HCT116 (cell line): ENCODE measurements at places on chromosomes 13 and 19.

DNA sequence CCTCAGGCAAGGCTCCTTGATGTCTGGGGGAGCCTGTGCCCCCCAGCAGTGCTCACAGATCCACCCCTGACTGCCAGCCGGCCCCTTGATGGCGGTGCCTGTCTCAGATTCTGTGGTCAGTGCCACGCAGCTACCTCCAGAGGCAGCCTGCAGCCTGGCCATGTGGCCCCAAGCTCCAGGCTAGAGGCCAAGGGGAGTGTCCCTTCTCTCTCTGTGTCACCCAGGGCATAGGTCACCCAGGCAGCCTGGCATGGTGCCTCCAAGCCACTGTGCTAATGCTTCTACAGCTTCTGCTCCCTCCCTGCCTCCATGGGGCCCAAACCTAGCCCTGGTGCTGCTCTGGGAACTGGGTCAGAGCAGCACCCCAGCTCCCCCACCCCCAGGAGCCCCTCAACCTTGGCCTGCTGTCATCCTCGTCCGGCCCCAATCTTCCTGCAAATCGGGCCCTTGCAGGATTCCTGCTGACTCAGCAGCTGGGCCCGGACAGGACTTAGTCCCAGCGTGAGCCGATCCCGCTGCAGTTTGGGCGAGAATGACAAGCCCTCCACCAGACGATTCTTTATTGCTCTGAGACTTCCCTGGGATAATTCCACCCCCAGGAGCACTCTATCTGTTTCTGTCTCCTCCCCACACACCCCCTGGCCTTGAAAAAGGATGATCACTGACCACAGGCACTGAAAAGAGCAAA, 2.8 kb upstream of the ARL11 start:
- DNase-seq: no peak

DNA sequence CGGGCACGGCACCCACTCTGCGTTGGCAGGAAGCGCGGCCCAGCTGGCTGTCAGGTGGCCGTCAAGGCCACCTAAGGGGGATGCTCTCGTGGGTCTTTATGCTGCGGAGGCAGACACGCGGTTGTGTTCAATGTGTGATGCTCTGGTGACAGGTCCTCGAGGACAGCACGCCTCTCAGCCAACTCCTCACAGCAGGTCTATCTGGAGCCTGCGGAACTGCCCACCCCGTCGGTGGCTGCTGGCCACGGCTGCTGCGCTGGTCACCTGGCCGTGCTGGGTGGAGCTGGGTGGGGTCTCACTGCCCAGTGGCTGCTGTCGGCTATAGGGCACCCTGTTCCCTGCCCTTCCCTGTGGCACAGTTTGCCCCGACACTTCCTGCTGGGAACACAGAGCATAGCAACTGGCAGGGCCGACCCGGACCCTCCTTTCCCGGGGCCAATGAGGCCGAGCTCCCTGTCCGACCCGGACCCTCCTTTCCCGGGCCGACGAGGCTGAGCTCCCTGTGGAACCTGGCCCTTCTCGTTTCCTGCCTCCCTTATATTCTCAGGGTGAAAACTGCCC, 14.3 kb upstream of the F7 start:
- no peak for DNase-seq

DNA sequence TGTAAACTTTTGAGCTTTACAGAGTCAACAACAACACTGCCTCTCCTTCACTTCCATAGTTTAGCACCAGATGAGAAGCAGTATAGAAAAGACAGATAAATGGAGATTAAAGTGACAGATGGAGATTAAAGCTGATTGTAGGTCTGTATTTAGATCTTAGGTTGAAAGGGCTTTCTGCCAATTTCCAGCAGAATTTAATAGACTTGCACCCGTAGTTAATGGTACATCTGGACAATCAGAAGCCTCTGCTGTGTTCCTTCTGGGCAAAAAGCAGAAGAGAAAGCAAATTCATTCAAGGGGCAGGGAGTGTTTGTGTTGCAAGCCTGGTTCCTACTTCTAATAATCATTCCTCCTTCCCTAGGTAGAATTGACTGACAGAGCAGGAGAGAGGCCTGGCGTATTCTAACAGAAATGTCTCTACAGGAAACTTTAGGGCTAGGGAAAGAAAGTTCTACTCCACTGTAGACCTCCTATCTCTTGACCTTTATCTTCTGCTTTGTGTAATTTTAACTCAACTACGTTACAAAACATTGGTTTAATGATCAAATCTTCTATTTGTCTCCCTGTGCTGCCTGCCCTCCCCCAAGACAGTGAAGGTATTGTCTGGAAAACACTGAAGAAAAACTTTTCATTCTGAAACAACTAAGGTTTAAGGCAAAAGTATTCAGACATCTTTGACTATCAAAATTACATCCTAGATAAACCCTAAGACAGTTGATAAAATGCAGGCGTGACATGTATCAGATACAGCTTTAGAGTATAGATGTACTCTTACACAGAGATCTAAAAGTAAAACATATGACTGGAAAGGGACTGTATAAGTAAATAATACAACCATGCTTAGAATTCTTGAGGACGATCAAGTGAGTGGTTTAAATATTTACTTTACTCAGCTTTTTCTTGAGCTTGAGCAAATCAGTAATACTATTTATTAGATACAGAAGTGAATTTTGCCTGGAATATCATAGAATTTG, 44.4 kb downstream of the GPC6 start:
- no peak for DNase-seq

- DNase-seq: no peak
These were observed 10.2 kb downstream of the PPP1R14A start for GRCh38 chr19:38245826-38246498.

GRCh38 chr19:29056535-29056934, 156.4 kb downstream of the UQCRFS1 start:
- DNase-seq: no peak

DNA sequence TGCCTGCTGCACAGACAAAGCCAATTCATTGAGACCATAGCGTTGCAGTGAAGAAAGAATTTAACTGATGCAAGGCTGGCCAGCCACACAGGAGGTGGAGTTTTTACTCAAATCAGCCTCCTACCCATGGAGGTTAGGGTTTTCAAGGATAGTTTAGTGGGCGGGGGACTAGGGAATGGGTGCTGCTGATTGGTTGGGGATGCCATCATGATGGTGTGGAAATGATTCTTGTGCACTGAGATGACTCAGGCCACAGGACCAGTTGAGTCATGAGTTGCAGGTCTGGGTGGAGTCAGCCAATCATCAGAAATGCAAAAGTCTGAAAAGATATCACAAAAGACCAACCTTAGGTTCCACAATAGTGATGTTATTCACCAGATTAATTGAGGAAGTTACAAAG, 359.6 kb downstream of the FOXO1 start:
- DNase-seq: no peak

DNA sequence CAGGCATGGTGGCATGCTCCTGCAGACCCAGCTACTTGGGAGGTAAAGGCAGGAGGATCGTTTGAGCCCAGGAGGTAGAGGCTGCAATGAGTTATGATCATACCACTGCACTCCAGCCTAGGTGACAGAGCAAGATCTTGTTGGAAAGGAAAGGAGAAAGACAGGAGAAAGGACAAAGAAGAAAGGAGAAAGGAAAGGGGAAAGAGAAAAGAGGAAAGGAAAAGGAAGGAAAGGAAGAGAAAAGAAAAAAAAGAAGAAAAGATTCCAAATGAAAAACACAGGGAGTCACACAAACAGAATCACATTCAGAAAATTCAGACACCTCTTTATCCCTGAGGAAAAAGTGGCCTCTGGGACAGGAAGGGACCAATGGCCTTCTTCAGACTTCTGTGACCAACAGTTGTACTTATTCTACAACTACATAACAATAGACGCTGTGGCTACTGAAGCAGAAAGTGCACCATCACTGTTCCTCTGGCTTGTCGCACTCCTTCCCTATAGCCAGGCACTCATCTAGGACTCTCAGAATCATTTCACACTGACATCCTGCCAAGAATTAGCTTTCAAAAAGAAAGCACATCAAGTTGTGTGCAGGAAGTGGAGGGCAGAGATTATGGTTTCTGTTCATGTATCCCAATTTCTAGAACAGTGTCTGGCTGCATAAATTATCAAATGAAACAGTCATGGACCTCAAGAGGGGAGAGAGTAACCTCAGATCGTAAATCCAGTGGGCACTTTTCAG, 5.9 kb downstream of the MTMR6 start:
- no peak for DNase-seq

DNA sequence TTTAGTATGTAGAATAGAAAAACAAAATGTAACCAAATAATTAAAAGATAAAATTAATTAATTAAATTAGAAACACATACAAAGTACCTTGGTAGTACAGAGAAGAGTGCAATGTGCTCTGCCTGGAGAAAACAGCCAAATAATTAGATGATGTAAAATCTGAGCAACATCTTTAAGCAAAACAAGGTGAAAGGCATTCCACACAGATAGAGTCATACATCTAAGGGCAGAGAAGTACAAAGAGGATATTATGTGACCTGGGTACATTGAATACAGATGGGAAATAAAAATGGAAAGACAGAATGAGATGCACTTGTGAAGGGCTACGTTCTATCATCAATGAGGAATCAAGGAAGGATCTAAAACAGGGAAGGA, 25.2 kb upstream of the FNDC3A start:
- DNase-seq: peak; percentile 15

- DNase-seq: no peak
These were observed 26.4 kb upstream of the ZNF181 start for GRCh38 chr19:34707661-34708060.
